Stimulated activated CD4-positive, alpha-beta T cell treated with anti-CD3 and anti-CD28 coated beads, Interleukin-4, amount 100 ng/mL, for 1 hour (primary cell): ENCODE measurements at places on chromosomes 7 and 10.

- DNase-seq, result no peak
Observed at GRCh38 chr7:117478836-117479224, 995 bp upstream of the CFTR start.

- DNase-seq, result no peak
Observed at GRCh38 chr10:124296813-124297788, 121.6 kb downstream of the OAT start.

DNA sequence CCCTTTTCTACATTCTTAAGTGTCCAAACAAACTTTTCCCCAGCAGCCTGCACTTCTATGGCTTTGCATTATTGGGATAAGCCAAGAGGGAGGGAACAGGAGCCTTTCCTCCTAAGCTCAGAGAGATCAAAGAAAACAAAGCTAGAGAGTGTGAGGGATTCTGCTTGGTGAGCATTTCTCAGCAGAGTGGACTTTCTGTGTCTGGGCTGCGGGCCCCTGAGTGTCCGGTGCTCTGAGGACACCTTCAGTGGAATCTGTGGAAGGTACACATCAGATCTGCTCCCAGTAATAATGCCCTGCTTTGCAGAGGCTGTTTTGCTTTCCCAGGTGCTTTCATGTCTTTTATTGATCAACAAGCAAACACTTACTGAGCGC lies 50.2 kb downstream of the KCNMA1 start:
- no peak for DNase-seq

GRCh38 chr10:94546049-94546900 lies 687 bp downstream of the HELLS start:
- no peak for DNase-seq

DNA sequence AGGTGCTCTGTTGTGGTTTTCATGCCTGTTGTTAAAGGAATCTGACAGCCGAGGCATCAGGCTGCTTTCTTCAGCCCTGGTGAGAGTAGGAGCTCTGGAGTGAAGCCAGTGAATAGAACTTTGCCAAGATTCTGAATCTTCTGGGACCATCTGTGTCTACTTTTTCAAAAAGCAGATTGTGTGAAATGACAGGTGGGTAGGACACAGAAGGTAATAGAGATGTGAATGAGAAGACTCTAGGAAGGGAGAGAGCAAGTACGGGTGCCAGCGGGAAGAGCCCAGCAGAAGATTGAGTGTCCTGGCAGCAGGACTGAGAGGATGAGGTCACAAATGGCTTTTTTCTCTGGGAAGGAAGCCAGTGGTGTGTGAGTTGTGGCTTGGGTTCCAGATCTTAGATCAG lies 429.2 kb downstream of the SDK1 start:
- no peak for DNase-seq

- DNase-seq, result no peak
Observed at GRCh38 chr7:22871661-22872060, 49.0 kb upstream of the TOMM7 start.

DNA sequence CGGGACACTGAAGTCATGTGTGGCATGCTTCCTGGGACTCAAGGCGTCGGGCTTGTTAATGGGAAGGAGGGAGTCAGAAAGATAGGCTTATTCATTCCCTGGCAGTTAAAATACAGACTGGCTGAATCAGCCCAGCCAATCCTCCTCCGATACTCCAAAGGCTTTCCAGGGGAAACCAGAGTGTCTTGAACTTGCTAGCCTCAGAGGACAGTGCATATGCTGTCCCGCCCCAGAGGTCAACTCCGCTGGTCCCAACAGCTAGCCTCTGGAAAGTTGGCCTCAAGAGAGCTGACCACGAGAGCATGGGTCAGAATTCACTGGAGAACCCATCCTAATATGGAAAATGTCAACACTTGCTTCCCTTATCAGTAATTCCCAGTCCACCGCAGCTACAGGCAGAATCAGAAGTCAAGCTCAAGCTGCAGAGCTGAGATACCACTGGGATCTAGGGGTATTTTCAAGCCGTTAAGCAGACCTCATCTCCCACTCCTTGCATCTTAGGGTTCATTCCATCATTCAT lies 43.0 kb downstream of the ELMO1 start:
- DNase-seq, result no peak
